Stimulated activated CD8-positive, alpha-beta memory T cell treated with anti-CD3 and anti-CD28 coated beads, Interleukin-4, amount 100 ng/mL, for 4 hours (primary cell): ENCODE measurements at places on chromosomes 16 and 17.

- no peak for DNase-seq
Measured at GRCh38 chr17:78538033-78538776, 39.0 kb downstream of the DNAH17 start.

DNA sequence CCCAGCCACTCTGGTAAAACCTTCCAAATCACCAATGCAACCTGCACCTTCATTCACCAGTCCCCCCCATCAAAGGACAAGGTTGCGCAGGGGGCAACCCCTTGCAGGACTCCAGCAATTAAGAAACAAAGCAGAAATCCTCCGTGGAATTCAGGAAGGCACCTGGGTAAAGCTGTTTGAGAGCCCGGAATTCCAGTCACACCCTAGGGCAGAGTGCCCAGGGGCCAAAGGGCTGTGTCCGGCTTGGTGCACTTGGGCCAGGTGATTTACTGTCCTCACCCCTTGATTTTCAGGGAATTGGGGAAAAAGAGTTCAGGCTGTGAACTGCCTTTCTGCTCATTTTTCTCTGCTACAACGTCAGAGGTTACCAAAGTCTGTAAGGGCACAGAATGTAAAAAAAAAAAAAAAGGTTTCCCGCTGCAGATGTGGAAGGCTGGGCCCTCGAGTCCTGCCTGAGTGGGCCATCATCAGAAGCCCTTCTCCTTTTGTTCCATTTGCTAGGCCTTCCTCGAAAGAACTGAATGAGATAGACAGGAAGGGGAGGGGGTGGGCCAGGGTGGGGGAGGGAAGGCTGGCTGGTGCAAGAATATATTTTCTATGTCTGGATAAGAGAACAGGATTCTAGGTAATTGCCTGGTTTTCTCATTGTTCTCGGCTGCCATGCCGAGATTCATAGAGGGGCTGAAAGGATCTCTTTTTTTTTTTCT is 266.5 kb upstream of the PSMD7 start:
- DNase-seq, result no peak

GRCh38 chr17:80716986-80717719 is 172.5 kb downstream of the RPTOR start:
- no peak for DNase-seq

GRCh38 chr16:51666821-51667220 is 515.8 kb upstream of the SALL1 start:
- no peak for DNase-seq

- DNase-seq, result peak; percentile 8
Measured at GRCh38 chr17:68457168-68457538, at the start of gene WIPI1. WIPI1 (minus strand) TSS chr17:68457496; CDS start chr17:68457421, 75 bp downstream.
